ENCODE measurements at places on chromosomes 6 and 20.

- no peak for DNase-seq
Observed at GRCh38 chr6:151130329-151130728, 109.4 kb upstream of the AKAP12 start.

DNA sequence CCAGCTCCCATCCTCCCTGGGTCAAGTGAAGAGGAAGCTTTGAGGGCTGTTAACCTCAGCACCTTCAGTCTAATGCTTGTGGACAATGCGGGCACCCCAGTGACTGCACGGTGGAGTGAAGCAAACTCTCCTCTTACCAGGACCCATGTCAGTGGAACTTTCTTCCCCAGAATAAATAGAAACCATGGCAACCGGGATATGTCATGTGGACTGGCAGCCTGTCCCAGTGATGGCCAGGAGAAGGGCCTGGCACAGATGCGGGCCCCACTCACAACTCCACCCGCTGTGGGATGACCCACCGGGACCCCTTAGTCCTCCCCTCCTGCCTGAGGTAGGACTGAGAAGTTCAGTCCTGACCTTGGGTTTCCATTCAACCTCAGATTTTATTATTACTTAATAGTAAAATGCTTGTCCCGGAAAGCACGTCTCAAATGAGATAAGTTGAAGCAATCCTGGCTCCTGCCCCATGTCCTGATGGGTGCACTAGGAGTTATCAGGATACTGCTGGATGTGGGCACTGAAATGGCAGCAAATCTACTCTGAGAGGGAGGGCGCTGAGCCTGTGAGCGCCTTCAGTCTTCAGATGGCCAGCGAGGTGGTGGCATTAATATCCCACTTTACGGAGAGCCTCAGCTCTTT lies 23.5 kb downstream of the TOX2 start:
- no peak for DNase-seq

DNA sequence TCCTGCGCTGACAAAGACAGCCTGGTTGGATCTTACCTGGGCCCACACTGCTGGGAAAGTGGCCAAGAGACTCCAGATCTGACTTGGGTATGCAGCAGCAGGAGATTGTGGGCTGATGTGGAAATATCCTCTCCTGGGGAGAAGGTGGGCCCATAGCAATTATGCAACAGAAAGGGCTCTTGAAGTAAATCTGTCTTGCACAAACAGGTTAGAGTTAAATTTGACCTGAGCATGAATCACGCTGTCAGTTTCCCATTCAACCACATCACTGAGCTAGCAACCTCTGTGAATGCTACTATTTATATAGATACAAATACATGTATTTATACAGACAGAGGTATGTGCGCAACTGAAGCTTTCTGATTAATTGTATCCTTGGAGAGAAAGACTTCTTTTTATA lies 28.3 kb upstream of the PDYN start:
- DNase-seq, result no peak

GRCh38 chr6:13068586-13069210 lies 259.6 kb downstream of the TBC1D7 start:
- no peak for DNase-seq

DNA sequence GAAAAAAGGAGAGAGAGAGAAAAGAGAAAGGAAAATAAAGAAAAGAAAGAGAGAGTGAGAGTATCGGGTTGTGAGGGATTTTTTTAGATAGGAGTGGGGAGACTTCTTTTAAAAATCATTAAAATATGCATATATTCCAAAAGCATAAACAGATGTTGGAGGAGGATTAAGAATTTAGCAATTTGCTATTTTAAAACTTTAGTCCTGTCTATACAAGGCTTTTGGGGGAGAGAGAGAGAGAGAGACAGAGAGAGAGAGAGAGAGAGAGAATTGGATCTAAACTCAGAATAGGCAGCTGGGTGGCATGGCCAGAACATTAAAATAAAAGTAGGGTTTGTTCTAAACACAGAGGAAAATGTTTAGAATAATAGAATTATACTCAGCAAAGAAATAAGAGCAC lies 72.1 kb downstream of the SOD2 start:
- no peak for DNase-seq

GRCh38 chr20:44586289-44586911 lies 4.0 kb downstream of the PKIG start:
- no peak for DNase-seq

GRCh38 chr6:14544666-14545065 lies 427.1 kb downstream of the CD83 start:
- DNase-seq, result no peak

DNA sequence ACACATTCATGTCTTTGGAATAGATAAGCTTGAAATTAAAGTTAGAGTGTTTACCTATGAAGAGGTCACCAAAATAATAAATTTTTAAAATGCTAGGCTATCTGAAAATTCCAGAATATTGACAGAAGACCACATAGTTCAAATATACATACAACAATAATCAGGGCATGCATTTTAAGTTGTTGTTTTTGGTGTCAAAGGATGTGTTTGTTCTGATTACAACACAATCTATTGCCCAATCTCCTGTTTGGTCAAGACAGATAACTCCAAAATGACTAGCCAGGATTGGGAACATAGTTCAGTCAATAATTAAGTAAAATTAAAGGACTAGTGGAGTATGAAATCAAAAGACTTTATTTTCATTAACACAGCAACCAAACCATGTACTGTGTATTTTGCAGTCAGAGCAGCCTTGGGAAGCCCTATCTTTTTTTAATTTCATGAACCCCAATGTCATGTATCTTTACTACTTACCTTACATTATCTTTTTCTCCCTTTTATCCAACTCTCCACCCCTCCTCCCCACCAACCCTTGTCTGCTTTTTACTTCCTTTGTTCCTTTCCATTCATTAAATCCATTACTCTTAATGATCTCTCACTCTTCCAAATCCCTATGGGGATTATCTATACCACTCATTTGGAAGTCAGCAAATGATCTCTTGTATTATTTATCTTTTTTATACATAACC lies 111.2 kb downstream of the CDK19 start:
- no peak for DNase-seq

DNA sequence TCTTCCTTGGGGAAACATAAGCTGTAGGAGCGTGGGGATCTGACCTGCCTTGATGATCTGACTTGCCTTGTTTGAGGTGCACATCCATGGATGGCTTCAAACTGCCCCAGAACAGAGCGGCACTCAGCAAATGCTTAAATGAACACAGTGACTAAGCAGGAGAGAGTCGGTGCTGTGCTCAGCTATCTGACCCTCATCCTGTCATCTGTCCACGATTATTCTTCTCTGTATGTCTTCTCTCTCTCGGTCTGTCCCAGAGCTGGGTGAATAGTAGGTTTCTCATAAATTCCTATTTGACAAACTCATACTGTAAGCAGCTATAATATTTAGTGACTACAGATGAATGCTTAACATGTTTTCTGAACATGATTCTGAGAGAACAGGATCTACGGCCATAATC lies 37.3 kb downstream of the TRAM2 start:
- DNase-seq, result no peak

GRCh38 chr20:37760322-37760721 lies 66.5 kb downstream of the CTNNBL1 start:
- no peak for DNase-seq

DNA sequence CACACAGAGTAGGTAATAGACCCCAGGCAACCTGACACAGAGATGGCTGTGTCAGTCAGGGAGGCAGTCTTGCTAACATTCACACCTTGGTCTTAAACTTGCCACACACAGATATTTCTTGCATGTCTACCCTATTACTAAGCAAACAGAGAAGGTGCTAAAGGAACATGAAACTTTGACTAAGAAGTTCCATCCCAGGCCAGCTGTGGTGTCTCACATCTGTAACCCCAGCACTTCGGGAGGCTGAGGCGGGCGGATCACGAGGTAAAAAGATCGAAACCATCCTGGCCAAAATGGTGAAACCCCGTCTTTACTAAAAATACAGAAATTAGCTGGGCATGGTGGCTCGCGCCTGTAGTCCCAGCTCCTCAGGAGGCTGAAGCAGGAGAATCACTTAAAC lies 222.4 kb upstream of the JARID2 start:
- DNase-seq, result peak; percentile 87

DNA sequence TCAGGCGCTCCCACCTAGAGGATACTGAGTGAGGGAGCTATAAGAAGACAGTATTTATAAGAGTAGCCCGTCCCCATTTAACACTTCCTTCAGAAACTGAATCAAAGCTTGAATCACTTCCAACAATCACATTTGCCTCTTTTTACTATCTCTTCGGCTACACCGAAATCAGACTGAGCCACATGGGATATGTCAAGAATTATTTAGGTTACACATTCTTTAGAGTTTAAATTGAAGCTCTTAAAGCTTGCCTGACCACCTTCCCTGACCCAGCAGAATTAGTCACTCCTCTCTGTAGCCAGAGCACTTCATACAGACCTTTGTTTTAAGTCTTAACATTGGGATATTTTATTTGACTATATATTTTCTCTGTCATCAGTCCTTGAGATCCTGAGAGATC lies 163.7 kb downstream of the MAFB start:
- no peak for DNase-seq

GRCh38 chr6:108169464-108170331 lies 3.9 kb downstream of the NR2E1 start:
- no peak for DNase-seq

- no peak for DNase-seq
Observed at GRCh38 chr20:64108731-64109681, 1.6 kb upstream of the NPBWR2 start.

DNA sequence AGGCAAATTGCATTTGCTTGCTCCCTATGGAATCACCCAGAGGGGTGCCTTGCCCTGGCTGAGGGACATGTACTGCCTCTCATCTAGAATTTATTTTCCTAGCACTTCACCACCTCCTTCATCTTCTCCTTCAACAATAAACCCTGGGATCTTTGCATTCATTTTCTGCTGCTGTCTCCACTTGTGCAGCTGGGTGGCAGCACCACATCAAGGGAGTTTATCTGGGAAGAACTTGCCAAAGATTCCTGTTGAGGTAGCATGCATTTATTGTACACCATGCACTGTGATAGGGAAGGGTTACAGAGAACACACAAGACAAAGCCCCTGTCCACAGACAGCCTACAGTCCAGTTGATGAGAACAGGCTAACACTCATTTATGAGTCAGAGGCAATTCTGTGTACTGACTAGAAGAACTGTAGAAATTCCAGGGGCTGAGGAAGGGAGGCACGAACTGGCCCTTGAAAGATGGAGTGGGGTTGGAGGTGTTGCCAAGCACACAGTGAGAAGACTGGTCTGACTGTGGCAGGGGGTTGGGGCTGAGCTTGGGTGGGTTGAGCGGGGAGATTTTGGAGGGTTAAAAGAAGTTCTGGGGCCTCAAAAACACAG lies 17.5 kb downstream of the C20orf173 start:
- DNase-seq, result no peak

GRCh38 chr20:62303340-62304226 lies 786 bp downstream of the ADRM1 start:
- DNase-seq, result peak; percentile 34

- DNase-seq, result no peak
Observed at GRCh38 chr6:11744753-11745152, 33.9 kb downstream of the ADTRP start.

DNA sequence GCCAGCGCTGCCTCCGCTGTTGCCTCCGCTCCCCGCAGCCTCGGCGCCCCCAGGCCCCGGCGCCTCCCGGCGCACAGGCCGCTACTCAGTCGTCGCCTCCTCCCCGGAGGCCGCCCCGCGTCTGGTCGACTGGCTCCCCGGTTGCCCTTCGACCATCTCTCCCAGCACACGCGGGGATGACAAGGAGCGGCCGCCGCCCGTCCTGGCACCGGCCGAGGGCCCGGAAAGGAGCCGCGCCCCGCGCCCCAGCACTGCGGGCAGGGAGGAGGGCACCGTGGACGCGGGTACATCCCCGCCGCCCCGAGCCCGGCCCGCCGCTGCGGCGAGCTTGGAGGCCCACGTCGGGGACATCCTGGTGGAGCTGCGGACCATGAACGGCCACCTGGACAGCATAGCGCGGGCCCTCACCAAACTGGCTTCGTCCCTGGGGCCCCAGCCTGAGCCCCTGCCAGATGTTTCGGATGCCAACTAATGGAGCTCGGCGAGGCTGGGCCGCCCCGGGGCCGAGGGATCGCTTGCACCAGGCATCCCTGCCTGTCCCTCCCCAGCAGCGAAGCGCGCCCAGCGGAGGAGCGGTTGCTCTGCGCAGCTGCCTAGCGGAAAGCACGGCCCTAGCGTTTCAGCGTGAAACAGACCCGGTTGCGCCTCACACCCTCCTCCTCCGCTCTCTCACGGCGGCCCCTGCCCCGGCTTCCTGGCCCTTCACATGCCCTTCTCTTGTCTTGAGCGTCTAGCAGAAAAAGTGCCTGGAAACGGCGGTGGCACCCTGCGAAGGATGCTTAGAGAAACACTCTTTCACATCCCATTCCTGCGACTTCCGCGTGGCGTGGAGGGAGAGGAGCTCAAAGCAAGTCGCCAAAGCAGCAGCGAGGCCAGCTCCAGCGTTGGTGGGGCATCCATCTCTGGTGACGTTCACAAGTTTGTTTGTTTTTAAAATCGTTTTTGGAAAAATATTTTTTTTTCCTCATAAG lies 285.8 kb upstream of the SUPT3H start:
- no peak for DNase-seq

DNA sequence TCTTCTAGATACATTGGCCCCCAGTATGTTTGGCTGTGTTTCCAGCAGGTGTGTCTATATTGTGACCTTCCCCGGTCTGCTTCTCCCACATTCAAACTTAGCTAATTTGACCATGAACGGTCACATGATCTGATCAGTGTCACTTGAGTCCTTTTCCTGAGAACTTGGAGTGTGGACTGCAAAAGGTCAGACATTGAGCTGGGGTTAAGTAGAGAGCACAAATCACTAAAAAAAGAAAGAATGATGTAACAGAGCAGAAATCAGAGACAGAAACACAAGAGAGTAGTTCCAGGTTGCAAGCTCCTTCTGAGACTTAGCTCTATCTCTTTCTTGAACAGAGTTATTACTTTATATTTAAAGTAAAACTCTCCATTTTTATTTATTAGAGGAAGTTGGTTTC lies 733.9 kb downstream of the CBLN4 start:
- DNase-seq, result no peak

DNA sequence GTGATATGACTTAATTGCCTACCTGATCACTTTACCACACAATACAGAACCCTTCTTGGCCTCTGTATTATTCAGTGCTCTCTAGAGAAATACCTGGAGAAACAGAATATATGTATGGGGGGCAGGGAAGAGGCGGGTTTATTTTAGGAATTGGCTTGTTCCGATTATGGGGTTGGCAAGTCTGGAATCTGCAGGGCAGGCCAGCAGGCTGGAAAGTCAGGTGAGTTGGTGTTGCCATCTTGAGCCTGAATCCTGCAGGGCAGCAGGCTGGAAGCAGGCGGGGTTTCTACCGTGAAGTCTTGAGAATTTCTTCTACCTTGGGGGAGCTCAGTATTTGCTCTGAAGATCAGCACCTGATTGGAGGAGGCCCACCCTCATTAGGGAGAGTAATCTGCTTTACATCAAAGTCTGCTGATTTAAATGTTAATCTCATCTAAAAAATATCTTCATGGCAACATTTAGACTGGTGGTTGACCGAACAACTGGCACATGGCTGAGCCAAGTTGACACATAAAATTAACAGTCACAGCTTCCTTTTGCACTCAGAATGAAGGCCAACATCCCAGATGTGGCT lies 193.9 kb downstream of the ZDHHC14 start:
- no peak for DNase-seq
